ENCODE measurements at places on chromosomes 2 and 18.

DNA sequence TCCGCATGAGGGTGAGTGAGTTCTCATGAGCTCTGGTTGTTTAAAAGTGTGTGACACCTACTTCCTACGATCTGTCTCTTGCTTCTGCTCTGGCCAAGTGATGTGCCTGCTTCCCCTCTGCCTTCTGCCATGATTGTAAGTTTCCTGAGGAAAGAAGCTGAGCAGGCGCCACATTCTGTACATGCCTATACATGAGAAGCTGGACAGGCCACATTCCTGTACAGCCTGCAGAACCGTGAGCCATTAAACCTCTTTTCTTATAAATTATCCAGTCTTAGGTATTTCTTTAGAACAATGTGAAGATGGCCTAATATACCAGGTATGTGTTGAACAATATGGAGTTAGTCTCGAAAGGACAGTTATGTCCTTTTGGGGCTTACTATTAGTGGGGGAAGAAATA, 281.0 kb downstream of the ALK start:
- no peak for DNase-seq

DNA sequence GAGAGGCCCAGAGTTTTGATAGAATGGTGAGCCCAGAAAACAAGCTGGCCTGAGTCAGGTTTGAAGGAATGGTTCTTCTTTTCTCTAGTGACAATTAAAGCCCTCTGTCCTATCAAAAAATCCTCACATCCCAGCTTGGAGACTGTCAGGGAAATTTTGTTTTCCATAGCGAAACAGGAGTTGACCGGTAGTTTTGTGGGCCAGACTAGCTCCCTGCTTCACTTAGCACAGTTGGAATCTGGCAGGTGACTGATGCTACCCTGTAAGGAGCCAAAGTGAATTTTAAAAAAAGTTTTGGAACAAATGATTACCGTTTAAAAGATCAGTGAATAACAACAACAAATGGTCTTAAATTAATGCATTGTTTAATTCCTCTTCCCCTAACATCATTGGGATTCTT, 6.7 kb downstream of the NAB1 start:
- DNase-seq, result no peak

DNA sequence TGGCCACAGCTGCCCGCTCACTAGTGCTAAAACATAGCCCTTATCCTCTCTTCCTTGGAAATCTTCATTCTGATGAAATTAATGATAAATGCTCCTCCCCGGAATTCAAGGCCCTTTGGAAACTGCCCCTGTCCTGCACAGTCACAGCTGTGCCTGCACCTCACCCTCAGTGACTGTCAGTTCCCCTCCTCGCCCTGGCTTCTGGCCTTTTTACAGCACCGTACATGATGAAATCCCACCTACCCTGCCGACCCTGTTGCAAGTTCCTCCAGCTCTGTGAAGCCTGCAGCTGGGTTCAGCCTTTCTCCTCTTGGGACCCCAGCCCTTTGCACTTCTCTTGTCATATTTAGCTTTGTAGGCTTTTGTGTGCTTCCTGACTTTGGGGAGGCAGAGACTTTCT, 48.4 kb downstream of the DCDC2C start:
- DNase-seq, result no peak

DNA sequence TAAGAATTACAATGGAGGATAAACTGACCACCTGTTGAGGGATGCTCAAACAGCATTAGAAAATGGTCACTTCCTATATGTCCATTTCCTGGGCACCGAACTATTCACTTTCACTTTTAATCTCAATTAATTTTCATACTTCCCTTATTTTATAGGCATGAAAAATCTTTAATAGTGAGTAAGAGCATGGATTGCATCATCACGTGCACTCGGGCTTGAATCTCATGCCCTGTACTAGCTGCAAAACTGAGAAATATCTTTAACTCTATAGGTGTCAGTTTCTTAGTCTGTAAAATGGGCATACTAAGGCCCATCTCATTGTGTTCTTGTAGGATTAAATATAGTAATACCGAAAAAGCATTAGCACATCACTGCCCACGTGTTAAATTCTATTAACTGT, 183.9 kb upstream of the FIGN start:
- DNase-seq, result no peak

DNA sequence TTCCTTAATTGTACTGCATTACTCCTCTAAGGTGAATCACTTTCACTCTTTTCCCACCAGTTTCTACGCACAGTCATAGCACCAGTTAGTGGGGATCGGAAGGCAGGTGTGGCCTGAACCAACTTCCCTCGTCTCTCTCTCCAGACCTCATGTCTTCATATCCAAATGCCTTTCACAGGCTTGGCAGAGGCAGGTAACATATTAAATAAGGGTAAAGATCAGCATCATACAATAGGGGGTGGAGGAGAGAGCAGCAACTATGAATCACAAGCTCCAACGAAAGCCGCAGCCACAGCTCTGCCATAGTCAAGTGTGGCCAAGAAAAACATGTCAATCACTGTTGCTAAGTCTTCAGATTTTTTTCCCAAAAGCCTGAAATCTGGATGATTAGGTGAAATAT, 40.3 kb downstream of the AP1S3 start:
- no peak for DNase-seq

DNA sequence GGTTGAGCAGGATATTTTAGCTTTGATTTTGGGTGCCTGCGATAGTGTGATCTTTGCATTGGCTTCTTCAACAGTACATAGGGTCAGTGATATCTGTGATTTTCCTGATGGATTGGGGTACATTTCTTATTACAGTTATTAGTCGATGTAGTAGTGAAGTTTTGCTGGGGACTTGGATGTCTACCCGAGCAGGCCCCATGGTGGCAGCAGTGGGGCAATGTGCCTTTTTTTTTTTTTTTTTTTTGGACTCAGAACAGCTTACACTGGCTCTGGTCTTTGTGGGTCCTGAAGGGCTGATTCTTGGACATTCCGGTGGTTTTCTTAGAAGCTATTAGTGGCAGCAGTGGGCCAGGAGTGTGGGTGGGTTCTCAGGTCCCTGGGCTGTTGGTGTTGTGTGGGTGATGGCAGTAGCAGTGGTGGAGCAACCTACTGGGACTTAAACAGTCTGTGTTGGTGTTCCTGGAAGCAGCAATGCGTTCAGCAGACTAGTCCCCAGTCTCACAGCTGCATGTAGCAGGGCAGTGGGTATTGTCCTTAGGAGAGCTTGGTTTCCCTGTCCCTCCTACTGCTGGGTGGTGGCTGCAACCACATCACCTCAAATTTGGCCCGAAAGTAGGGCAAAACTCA, 53.7 kb upstream of the SLC4A10 start:
- DNase-seq, result no peak

GRCh38 chr18:60596928-60597327, 224.4 kb upstream of the MC4R start:
- no peak for DNase-seq

DNA sequence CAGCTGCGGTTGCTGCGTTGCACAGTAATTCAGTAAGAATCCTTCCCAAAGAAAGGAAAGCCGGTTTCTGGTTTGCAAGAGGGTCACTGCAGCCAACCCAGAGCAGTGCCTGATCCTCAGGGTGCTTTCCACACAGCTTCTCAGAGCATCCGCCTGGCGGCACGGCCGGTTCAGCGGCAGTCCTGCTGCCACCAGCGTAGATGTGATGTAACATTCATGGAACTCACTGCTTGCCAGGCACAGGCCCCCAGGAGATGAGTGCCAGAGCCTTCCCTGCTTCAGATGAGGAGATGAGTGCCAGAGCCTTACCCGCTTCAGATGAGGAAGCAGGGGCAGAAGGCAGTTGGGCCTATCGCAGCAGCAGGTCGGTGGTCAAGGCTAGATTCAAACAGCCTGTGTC, 230.2 kb downstream of the GBX2 start:
- DNase-seq, result no peak

- DNase-seq, result no peak
Observed at GRCh38 chr2:149389506-149390167, 59.2 kb downstream of the LYPD6 start.

- no peak for DNase-seq
Observed at GRCh38 chr2:203796248-203797010, 71.1 kb upstream of the CTLA4 start.

DNA sequence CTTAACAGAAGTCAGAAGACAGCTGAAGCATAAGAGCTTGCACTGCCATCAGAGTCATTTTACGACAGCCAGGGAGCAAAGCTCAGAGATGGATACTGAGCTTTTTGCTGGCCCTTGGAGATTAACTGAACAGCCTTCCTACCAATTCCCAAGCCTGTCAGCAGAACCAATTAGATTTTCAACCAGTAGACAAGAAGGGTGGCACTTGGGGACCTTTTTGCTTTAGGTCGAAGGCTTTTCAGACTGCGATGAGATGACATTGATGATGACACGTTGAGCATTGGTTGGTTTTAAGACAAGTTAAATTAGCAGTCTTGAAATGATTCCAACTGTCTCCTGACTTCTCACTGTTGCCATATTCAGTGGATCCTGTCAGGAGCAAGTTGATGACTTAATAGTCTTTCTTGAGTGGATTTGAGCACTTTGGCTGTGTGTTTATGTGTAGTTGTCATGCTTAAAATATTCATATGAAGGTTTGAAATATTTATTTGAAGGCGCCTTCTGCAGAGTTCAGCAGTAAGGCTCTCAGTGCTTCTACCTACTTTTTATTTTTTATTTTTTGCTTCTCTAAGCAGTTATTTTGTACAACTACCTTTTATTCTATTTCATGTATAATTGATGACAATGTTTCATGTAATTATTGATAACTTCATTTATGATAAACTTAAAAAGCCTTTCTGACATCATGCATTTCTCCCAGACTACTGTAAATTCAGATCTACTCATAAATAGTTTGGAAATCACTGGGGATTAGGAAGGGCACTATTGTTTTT, 256.7 kb downstream of the CAMKMT start:
- no peak for DNase-seq

- no peak for DNase-seq
Observed at GRCh38 chr2:3324404-3325281, 53.0 kb downstream of the EIPR1 start.

DNA sequence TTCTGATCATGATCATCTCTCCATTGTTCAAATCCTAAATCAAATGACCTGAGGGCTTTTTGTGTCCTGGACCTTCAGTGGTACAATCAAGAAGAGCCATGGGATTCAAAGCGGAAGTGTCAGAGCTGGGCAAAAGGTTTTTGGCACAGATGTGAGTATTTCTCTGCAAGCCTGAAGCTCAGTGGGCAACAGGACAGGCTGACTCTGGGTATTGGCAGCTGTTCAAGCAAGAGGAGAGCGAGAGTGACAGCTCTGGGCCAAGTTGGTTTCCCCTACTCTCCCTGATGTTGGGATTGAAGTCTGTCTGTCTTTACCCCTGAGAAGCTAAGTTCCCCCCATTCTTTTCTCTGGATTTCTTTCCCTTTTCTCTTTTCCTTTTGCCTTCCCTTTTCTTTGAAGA, 33.3 kb downstream of the DSEL start:
- no peak for DNase-seq

DNA sequence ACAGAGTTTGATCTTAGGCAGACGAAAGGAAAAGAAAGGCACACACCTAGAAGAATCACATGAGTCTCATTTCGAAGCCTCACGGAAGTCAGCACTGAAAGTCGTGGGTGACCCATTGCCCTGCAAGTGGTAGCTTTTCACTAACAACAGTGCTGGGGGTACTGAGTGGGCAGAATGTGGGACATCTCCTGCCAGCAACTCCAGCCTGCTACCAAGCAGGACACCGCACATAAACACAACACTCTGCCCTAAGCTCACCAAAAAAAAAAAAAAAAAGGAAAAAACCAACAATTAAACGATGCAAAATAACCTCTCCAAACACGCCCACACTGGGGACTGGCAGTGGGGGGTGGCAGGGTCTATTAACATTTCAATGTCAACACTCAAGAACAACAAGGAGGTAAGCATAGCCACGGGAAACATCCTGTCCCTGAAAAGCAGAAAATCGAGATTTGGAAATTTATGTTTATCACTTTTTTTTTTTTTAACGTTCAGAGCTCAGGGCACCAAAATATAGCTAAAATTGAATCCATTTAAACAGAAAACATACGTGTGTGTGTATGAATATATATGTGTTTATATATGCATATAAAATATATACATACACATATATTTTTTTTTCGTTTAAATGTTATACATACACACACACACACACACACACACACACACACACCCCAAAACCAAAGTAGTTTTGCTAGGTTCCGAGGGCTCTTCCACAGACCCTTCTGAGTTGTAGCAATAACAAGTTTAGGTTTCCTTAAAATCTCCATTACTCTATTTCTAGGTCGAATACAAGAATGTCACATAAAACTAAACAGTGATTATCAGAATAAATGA, 2.2 kb downstream of the INO80D start:
- no peak for DNase-seq

GRCh38 chr2:10284108-10284870, 18.4 kb upstream of the HPCAL1 start:
- no peak for DNase-seq

DNA sequence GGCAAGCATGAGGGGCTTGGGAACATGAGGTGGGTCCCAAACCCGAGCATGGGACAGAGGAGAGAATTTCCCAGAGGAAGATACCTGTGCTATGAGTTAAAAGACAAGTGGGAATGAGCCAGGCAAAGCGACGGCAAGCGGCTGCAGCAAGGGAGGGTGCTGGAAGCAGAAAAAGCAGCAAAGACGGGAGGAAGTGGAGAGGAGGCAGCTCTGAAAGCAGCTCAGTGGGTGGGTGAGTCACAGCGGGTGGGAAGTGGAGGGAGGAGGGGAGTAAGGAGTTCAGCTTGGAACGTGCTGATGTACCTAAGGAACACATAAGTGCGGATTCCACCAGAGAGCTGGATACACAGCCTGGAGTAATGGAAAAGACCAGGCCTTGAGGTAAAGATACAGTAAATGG, 41.4 kb downstream of the THUMPD2 start:
- no peak for DNase-seq

DNA sequence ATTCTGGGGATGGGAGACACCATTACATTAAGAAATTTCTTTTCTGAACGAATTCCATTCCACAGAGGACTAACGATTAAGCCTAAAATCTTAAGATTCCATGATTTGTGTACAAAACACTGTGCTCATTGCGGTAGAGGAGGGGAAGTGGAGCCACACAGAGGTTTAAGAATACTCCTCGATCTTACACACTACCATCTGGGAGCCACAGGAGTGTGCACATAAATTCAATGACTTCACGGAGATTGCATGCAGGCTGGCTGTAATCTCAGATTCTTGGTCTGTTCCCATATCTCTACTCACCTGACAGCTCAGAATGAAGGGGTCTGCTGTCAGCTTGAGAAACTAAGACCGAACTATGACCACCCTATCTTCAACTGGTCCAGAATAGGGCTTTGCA, 762 bp downstream of the VPS4B start:
- no peak for DNase-seq

GRCh38 chr2:37323176-37323780, 1.4 kb downstream of the PRKD3 start:
- DNase-seq, result no peak

GRCh38 chr2:184879671-184880070, 281.3 kb downstream of the ZNF804A start:
- DNase-seq, result no peak
